ENCODE measurements at places on chromosomes 3 and 15.

DNA sequence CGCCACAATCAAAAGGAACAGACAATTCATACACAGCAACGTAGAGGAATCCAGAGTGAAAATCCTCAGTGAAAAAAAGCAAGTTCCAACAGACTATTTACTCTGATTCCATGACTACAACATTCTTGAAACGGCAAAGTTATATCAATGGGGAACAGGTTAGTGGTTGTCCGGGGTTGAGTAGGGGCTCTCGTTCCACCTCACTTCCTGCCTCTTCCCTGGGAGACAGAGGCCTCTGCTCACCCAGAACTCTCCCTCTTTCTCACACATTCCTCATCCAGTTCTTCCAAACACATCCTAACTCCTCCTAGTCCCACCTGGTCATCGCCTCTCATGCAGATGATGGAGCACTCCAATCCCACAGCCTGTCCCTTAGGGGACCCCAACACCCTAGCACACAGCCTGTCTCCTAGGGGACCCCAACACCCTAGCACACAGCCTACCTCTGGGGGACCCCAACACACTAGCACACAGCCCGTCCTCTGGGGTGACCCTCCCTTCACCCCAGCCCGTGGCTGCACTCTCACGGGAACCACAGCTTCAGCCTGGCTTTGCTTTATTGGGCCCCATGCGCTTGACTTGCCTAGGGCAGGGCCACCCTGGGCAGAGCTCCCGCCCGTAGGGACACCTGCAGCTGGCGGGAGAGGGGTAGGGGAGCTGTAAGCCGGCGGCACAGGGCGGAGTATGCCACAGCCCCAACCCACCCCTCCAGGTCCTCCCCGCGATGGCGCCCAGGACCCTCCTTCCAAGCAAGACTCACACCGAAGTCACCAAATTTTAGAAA is 5.2 kb downstream of the OCA2 start:
- DNase-seq, result peak; percentile 62

GRCh38 chr3:134311693-134312071 is 61.0 kb upstream of the RYK start:
- no peak for DNase-seq

DNA sequence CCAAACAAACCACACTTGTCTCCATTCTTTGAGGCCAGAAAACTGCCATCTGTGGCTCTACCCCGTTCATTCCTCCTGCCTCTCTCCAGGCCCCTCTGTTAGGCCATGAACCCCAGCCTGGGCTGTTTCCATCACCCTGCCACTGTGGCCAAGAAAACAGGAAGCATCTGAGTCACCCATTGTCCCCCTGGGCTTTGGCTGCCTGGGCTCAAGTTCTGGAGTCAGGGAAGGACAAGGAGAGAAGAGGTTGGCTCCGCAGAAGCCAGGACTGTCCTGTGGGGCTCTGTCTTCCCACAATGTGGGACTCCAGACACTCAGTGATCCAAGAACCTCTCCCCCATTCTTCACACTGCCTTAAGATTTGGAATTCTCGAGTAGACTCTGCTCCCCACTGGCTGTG is 14.8 kb upstream of the LCTL start:
- DNase-seq, result peak; percentile 74

GRCh38 chr3:186258968-186259367 is 103.1 kb downstream of the DGKG start:
- no peak for DNase-seq

DNA sequence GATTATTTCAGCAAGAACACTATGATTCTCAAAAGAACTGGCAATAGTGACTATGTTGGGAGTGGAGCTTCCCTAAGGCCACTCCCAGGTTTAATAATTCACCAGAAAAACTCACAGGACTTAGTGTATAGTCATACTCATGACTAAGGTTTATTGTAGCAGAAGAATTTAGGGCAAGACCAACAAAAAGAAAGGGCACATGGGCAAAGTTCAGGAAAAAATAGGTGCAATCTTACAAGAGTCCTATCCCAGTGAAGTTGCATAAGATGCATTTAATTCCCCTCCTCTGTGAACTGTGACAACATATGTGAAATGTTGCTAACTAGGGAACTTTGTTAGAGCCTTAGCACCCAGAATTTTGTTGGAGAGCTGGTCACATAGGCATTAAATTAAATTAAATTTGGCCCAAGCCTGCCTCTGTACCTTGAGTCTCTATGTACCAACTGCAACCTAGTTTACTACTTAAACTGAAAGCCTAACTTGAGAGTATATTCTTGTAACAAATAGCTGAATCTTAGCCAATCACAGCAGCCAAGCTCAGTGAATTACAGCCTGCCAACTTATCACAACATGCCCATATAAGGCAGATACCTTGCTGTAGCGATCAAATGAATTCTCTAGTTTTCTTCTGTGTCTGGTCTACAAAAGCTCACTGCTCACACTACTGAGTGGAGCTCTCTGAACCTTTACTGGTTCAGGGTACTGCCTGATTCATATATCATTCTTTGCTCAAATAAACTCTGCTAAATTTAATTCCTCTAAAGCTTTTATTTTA is 386.2 kb upstream of the ARHGEF26 start:
- no peak for DNase-seq

GRCh38 chr3:4508048-4508981 is 15.2 kb downstream of the ITPR1 start:
- DNase-seq, result no peak

DNA sequence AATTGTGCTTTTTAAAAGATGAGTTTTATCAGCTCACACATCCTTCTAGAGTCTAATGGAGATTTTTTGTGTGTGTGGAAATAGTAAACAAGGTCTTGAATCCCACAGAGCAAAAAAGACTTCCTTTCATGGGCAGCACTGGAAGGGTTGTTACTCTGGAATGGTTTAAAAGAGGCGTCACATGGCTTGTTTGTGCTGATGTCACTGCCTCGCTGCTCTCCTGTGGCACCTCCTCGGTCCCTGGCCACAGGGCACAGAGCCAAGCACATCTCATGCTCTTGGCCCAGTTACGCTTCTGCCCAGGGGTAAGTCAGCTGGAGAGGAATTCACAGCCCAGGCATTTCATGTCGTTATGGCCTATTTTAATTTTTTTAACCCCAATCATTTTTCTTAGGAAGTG is 53.2 kb downstream of the PGPEP1L start:
- DNase-seq, result peak; percentile 97

DNA sequence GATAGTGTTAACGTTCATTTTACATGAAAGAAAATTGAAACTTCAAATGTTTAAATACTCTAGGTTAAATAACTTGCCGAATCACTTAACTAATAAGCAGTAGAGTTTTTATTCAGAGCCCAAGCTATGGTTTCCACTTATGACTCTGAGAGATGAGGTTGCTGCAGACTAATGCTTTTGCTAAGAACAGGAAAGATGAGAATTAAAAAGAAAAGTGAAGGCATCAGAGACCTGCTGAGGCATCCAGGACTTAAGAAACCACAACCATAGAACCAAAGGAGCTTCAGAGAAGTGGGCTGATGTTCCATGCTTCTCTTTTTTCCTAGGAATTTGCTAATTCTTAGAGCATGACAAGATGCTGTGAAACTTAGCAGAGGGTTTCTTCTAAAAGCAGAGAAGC is 9.5 kb downstream of the HMG20A start:
- DNase-seq, result no peak

GRCh38 chr3:98012979-98013378 is 22.1 kb downstream of the GABRR3 start:
- no peak for DNase-seq

DNA sequence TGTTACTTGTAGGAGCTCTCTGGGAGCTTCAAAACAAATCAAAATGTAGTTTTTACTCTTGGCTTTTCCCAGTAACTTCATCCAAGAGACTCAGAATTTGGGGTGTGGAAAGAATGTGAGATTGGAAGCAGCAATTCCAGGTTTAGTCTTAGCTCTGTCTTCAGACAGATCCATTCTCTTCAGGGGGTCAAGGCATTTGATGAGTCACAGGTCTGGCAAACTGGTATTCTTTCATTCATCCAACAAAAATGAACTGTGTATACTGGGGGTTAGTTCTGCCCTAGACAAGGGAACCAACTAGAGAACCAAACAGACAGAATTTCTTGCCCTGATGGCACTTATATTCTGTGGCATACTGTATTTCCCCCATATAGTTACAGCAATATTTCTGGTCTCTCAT is 36.3 kb upstream of the CADPS start:
- DNase-seq, result no peak

- DNase-seq, result no peak
These were observed 79.0 kb upstream of the DCLK3 start for GRCh38 chr3:36843065-36844051.

GRCh38 chr3:170864525-170865208 is 5.3 kb downstream of the RPL22L1 start:
- no peak for DNase-seq

DNA sequence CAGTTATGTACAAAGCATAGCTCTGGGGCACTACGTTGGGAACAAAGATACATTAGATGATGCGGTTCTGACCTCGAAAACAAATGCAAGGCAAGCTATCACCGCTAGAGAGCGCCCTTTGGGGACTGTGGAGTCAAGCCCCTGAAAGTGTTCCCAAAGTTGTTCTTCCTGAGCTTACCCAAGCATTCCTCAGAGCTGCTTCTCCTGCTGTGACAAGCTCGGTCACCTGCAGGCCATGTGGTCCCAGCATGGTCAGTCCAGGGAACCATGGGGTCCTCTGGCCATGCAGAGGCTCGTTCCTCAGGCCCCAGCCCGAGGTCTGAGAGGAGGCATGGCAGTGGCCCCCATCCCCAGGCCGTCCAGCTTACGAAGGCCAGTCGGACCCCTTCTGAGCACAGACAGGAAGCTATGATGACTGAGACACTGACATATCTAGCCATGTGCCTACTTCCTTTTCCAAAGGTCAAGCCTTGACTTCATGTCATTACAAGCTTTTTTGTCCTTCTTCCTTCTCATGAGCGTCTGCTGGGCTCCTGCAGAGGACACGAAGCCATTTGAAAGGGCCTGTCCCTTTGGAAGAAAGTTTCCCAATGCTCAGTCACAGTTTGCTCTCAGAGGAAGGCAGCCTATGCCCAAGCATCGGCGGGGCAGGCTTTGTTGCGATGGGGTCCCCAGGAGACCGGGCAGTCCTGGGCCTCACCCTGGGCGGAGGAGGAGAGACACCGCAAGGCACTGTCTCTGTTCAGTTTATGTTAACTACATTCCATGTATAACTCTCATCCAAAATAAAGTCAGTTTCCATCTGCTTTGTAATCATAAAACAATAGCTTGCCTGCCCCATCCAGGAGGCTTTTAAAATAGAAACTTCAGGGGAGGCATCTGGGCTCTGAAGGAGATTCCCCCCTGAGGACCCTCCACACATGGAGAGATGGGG is 79.3 kb downstream of the ATP10A start:
- no peak for DNase-seq

DNA sequence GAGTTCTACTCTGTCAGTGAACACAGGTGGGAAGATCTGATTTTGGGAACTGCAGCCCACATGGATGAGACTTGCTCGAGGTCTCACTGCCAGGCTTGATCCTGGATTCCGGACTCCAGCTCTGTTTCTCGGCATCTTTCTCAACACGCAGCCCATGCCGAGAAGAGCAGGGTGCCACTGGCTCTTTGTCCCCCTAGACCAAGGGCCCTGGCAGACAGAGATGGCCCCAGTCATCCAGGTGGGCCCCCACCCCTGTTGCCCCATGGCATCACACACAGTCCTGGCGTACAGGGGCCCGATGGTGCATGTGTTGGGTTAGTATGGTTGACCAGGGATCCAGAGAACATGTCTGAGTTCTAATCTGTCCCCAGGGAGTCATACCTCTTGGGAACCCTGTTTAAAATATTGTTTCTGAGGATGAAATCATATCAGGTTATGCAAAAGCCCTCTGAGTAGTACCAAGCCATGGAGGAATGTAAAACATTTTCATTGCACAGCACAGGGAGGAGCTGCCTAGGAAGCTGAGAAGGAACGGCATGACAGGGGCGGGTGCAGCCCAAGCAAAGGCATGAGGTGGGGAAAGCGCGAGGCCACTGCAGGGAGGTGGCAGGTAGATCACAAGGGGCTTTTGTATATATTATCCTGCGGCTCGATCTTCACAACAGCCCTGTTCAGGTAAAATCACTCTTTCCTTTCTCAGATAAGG is 320.6 kb downstream of the UACA start:
- DNase-seq, result no peak

GRCh38 chr15:66001042-66001441 is 131.8 kb downstream of the RAB11A start:
- no peak for DNase-seq

- DNase-seq, result no peak
These were observed 22.9 kb upstream of the THUMPD3 start for GRCh38 chr3:9339761-9340471.

DNA sequence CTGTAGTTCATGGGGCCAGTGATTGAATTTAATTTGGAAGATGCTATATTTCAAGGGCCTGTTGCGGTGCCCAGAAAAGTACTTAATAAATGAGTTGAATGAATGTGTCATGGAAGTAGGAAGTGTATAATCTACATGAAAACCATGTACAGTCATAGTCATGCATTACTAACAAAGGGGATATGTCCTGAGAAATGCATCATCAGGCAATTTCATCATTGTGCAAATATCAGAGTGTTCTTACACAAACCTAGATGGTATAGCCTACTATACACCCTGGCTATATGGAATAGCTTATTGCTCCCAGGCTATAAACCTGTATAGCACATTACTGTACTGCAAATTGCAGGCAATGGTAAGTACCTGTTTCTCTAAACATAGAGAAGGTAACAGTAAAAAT is 10.7 kb upstream of the MYO5C start:
- no peak for DNase-seq

DNA sequence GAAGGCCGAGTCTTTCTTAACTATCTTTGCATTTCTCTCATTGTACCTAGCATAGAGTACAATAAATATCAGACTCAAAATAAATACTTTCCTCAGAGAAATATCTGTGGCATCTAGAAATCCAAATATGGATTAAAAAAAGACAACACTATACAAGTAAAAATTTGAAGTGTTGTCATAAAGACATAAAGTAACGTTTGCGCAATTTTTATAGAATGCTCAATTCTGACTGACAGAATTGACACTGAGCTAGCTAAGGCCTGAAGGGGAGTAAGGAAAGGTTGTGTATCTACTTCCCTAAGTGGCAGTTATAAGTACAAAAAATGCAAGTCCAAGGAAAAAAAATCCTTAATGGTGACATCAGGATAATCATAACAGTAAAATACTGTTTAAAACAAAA is 1.1 kb downstream of the SEC11A start:
- DNase-seq, result no peak

- DNase-seq, result no peak
These were observed 20.6 kb upstream of the VEPH1 start for GRCh38 chr3:157523814-157524213.

- no peak for DNase-seq
These were observed 86.1 kb downstream of the DLG1 start for GRCh38 chr3:197212290-197212689.

GRCh38 chr3:71022551-71023335 is 560.8 kb downstream of the FOXP1 start:
- no peak for DNase-seq

- no peak for DNase-seq
These were observed 36.5 kb upstream of the DUSP7 start for GRCh38 chr3:52092891-52093290.

- DNase-seq, result no peak
These were observed 226.8 kb downstream of the OCA2 start for GRCh38 chr15:27872355-27872754.

- no peak for DNase-seq
These were observed 24.4 kb upstream of the PARL start for GRCh38 chr3:183909030-183909600.
